ENCODE measurements at places on chromosomes 5 and 9.

DNA sequence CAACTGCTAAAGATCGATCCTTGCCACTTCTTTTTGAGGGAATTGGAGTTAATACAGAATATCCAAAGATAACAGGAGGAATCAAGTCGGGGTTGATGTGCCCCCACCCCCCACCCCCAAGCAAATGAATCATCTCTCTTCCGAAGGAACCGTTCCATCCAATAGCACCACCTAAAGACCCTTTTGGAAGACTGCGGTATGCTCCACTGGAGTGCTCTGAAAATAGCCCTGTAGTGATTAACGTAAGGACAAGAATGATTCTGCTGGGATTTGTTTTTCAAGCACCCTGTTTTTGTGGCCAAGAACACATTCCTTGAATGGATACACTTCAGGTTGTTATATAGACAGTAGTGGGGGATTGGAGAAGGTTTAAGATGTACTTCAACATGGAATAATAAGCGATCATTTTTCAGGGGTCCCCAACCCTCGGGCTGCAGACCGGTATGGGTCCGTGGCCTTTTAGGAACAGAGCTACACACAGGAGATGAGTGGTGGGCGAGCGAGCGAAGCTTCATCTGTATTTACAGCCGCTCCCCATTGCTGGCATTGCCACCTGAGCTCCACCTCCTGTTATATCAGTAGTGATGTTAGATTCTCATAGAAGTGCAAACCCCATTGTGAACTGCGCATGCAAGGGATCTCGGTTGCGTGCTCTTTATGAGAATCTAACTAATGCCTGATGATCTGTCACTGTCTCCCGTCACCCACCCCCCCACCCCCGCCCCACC, 44.5 kb upstream of the TMEM252 start:
- no peak for DNase-seq

- DNase-seq, result no peak
Measured at GRCh38 chr5:156540491-156540890, 213.5 kb downstream of the SGCD start.

GRCh38 chr5:20360263-20360662, 372.3 kb upstream of the CDH18 start:
- DNase-seq, result no peak

DNA sequence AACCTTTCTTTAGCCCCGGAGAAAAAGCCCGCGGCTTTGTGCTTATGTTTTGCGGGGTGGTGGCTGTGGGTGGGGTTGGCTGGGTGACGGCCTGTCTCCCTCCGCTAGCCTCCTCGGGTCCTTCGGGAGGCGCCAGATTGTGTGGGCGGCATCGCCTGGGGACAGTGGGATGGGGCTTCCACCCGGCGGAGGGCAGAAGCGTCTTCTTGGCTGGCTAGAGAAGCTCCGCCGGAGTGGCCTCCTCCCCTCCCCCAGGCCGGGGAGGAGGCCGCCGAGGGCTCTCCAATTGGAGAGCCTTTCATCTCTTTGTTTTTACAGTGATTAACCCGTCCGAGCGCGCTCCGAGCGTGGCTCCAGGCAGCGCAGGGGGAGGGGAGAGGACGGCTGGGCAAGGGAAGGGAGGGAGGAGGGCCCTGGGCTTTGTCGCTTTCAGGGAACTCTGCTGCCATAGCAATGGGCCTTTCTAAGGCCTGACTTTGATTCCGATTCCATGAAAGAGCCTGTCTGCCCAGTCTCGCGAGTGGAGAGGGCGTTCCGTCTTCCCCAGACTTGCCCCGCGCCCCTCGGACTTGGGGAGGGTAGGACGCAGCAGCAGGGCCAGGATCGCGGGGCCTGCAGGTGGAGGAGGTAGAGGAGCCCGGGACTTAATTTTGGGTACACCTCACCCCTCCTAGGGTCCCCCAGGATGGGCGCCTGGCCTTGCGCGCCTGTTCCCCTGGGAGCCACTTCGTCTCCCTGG, 36.7 kb upstream of the TIFAB start:
- peak; percentile 21 for DNase-seq

GRCh38 chr5:74206579-74207550, 433.7 kb downstream of the ENC1 start:
- DNase-seq, result peak; percentile 55

DNA sequence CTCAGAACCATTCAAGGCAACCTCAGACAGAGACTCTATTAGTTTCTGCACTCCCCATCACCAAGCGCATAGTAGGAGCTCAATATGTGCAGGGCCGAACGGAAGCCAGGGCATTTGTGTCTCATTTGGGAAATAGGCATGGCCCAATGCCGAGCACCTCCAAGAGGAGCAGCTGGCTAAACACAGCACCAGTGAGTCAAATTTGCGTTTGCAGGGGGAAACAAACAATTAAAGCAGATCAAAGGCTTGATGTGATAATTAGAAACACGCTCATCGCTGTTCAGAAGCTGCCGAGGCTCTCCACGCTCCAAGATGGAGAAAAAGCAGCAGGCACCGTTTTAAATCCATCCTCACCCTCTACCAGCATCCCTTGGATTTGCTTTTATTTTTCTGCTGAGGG, 225.3 kb downstream of the AGTPBP1 start:
- DNase-seq, result no peak

DNA sequence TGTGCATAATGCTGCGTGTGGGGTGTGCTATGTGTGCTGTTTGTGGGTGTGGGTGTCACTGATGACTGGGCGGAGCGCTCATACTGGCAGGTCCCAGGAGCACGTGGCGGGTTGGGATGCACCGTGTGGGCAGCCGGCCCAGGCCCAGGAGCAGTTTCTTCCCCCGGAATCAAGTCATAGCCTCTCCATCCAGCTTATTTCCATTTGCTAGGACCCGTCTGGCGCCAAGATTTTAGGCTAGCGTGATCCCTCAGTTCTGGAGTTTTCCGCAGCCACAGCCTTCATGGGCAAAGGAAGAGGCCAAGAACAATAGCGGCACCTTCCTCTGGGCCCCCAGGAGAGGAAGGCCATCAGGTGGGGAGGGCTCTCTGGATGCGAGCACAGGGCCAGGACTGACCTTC, 43.3 kb upstream of the NEURL1B start:
- no peak for DNase-seq

GRCh38 chr5:91283326-91283725, 99.8 kb downstream of the ARRDC3 start:
- no peak for DNase-seq

- no peak for DNase-seq
Measured at GRCh38 chr9:132487351-132487791, 77.4 kb downstream of the CFAP77 start.

Data from HFF-Myc (cell line).